ENCODE measurements at places on chromosomes 5 and 9.

- DNase-seq = no peak
Measured at GRCh38 chr9:20242510-20243189, 379.6 kb downstream of the MLLT3 start.

GRCh38 chr5:119361594-119362125 lies 5.8 kb downstream of the TNFAIP8 start:
- no peak for DNase-seq

DNA sequence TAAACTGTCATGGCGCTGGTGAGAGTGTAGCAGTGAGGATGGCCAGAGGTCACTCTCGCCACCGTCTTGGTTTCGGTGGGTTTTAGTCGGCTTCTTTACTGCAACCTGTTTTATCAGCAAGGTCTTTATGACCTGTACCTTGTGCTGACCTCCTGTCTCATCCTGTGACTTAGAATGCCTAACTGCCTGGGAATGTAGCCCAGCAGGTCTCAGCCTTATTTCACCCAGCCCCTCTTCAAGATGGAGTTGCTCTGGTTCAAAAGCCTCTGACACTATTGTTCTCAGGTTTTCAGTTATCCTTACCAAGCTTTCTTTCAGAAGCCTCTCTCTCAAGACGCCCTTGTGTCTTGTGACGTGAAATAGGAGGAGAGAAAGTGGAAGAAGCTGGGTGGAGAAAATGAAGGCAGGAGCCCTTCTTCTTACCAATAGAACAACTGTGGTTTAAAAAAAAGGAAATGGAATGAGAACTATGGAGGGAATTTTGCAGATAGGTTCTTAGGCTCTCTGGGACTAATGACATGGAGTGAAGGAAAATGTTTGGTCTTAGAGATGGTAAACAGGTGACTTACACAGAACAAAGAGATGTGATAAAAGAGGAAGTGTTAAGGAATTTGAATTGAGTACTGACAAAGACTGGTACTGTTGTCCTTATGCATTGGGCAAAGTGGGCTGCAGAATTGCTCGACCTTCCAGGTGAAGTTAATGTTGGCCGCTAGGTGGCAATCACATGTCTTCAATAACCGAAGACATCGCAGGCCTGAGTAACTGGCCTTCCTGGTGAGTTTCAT lies 133.3 kb upstream of the RAI14 start:
- peak; percentile 94 for DNase-seq

DNA sequence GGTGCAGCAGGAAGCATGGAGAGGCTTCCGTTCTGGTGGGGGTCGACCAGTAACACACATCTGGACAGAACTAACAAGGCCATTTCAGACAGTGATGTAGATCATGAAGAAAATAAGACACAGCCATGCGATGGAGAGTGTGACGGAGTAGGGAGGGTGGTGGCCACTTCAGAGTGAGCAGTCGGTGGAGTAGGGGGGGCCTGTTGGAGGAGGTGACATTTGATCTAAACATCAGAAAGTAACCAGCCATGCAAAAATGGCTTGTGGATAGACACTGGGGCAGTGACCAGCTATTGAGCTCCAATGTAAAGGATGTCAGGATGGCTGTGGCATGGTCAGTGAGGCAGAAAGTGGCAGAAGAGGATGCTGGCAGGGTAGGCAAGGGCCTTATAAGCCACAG lies 65.9 kb downstream of the PPARGC1B start:
- DNase-seq = no peak

- DNase-seq = peak; percentile 4
Measured at GRCh38 chr9:9950813-9951212, 662.0 kb downstream of the PTPRD start.

DNA sequence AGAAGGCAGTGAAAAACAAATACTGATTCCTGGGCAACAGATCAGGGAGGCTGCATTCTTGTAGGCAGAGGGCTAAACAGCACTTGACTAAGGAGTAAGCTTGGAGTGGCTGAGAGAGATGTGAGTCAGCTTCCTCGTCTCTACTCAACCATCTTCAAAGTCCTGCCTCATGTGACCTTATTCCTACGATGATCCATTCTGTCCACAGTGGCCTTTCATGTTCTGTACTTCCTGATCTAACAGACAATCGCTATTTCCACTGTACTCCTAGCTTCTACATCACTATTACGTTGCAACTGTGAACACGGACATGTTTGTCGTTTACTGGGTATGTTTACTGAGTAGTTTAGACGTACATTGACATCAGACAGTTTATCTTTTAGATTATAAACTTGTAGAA lies 365.4 kb downstream of the ARL15 start:
- peak; percentile 74 for DNase-seq

DNA sequence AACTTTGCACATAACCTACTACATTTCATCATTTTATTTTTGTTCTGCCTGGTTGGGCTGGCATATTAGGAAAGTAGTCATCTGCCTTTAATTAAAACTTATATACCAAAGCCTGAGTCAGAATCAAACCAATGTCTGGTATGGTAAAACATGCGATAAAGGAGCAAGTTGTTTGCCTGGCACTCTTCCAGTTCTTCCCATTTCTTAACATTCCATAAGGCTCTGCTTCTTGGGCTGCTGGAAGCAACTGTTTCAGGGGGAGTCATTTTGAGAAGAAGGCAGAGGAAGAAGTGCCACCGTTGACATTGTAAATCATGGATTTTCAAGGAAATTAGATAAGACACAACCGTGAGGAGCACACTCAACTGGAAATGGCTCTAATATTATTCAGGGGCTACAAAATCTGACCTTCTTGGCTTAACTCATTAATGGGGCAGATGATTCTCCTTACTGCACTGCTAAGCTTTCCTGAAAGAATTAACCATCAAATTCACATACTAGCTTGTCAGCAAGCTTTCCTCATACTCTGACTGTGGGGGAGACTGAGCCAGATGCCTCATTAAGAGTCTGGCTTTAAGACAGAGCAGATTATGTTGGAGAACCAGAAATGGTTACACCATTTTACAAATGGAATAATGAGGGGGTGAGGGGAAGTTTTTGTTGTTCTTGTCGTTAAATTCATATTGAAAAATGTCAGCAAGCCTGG lies 391.0 kb downstream of the TMEM232 start:
- peak; percentile 5 for DNase-seq

DNA sequence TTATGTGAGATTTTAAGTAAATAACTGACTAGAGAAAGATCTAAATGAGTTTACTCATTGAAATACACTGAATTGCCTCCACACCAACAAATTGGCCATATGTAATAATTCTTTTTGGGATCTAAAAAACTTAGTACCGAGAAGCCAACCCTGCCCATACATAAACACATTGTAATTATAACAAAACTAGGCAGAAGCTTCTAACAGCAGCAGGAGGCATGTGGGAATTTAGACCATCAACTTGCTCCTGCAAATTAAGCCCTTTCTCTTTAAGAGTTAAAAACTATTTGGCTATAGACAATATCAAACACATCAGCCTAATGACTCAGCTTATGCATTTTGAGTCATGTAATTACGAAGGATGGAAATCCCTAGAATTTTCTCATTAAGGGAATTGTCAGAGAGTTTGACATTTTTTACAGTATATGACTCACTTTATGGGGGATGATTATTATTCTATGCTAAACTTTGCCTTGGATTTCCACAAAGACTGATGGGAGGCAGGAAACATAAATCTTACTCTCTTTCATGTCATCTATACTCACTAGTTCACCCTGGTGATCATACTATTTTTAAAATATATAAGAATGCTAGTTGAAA lies 1.0 kb downstream of the IL7R start:
- peak; percentile 76 for DNase-seq

GRCh38 chr5:180324601-180324950 lies 28.6 kb downstream of the GFPT2 start:
- no peak for DNase-seq

GRCh38 chr9:129459547-129460322 lies 161.2 kb downstream of the C9orf50 start:
- no peak for DNase-seq

GRCh38 chr9:136847826-136848392 lies 1.3 kb upstream of the PHPT1 start:
- peak; percentile 85 for DNase-seq

GRCh38 chr5:13328316-13328715 lies 616.2 kb downstream of the DNAH5 start:
- peak; percentile 7 for DNase-seq

DNA sequence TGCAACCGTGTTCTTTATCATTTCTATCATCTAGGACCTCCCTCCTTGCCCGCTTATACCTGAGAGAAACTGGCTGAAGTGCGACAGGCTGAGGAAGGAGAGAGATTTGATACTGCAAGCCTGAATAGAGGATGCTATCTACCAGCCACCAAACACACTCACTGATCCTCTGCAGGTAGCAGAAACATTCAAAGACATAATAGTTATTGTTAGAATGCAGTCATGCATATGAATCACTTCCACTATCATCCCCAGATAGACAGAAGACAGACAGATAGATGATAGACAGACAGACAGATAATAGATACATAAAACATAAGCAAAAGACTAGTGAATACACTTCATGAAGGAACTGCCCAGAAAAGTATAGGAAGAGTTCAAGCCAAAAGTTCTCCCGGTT lies 32.9 kb downstream of the FAM81B start:
- no peak for DNase-seq

GRCh38 chr5:171342362-171343111 lies 33.5 kb downstream of the TLX3 start:
- DNase-seq = peak; percentile 71

GRCh38 chr5:74632947-74633356 lies 7.6 kb downstream of the ENC1 start:
- peak; percentile 93 for DNase-seq

DNA sequence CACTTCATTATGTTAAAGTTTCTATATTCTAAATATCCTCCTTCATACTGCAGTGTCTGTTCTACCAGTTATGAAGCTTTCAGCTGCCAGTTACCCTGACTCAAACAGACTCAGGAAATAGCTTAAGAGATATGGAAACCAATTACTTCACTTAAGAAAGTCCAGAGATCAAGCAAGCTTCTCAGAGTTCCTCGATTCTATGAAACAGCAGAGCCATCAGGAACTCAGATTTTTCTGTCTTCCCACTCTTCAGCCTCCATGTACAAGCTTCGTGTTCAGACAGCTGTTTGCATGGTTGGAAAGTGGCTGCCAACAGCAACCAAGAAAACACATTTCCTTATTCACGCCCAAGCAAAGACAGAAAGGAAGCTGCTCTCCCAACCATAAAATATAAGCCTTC lies 216.1 kb downstream of the ACTL7B start:
- DNase-seq = no peak

GRCh38 chr9:38029915-38030638 lies 39.0 kb downstream of the SHB start:
- DNase-seq = no peak

DNA sequence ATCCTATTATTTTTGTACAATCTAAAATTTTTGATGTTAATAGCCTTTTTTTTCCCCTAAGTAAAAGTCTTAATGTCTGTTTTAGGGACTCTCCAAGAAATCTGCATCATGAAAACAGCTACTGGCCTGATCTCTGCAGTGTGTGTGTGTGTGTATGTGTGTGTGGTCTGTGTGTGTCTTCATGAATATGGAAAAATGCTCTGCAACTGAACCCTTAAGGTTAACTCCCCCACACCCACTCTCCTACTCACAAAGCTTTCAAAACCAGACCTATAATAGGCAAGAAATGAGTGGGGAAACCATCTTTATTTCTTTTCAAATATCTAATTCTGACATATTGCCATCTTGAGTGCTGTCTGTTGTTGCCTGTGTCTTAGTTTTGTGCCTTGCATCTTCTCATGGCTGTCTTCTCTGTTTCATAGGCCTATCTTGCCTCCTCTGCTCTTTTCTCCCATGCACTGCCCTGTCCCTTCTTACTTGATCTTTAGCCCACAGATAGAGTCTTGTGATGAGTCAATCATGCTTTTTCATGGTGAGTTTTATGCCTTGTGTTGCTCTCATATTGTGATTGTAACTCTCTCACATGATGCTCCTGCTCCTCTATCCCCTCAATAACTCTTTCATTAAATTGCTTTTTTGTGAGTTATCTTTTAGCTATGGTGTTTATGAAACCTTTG lies 68.3 kb downstream of the CHSY3 start:
- DNase-seq = no peak

GRCh38 chr5:36705055-36705454 lies 98.6 kb downstream of the SLC1A3 start:
- DNase-seq = no peak

- peak; percentile 6 for DNase-seq
Measured at GRCh38 chr9:34282096-34282495, 47.0 kb downstream of the KIF24 start.

GRCh38 chr5:132238169-132238744 lies 10.6 kb upstream of the P4HA2 start:
- DNase-seq = peak; percentile 67

- peak; percentile 65 for DNase-seq
Measured at GRCh38 chr5:150488519-150489359, 19.2 kb upstream of the NDST1 start.

- DNase-seq = no peak
Measured at GRCh38 chr9:19033015-19033414, at the start of gene SAXO1. SAXO1 (minus strand) TSS chr9:19033209; CDS start chr9:19032908, 301 bp downstream.

DNA sequence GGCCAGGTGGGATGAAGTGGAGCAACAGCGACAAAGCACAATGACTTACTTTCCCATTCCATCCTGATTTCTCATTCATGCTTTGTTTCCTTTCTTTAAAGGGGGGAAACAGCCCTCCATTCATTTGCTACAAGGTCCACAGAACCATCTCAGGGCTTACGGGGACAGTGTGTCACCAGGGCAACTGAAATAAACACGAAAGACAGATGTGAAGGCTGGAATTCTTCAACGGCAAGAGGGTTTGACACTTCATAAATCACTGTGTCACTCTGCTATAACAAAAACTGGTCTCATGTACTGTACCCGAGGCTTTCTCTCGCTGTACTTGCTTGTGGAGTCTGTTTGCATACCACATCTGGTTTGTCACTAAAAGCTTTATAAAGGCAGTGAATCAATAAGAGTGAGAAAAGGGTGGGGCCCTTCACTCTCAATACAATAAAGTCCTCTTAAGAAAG lies 150.8 kb downstream of the EFNA5 start:
- DNase-seq = no peak

DNA sequence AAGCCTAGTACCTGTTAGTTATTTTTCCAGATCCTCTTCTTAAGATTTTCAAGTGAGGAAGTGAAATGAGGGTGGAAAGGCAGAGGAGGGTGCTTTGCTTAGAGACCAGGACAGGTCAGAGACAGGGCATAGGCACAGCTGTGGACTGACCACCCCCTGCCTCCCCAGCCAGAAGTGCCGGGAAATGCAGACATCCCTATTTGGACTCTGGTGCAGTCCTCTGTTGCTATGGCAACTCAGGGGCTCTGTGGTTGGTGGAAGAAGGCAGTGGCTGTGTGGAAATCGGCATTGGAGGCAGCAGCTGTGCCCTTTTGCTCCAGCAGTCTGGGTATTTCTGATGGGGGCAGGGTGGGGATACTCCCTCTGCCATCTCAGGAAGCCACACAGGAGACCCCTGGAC lies 43.3 kb upstream of the NDFIP1 start:
- peak; percentile 47 for DNase-seq
